ENCODE measurements at places on chromosomes 12 and 14. TPM values are rescaled to one million over a fixed set of nuclear protein-coding genes. Genes with fewer than 3 reads are reported as not detected.

DNA sequence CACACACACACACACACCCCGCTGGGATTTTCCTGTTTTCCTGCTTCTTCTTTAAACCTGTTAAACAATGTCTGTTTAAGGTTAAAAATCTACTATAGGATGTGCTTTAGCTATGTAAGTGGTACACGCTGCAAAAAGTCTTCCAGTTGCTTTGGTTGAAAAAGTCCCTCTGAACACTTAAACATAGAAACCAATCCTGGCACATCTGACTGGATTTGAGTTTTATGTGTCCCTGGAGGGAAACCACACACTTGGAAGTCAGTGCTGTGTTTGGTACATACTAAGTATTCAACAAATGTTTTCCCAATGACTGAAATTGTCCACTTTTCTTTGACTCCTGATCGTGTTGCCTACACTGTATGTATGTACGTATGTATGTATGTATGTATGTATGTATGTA lies 22.0 kb downstream of the CFL2 start:
- no peak for DNase-seq

GRCh38 chr12:132185705-132186104 lies 41.4 kb downstream of the NOC4L start:
- DNase-seq, result no peak

- DNase-seq, result no peak
These were observed 289.2 kb upstream of the SFSWAP start for GRCh38 chr12:131421509-131422186.

GRCh38 chr14:102085488-102085887 lies 1.4 kb downstream of the HSP90AA1 start:
- DNase-seq, result no peak

- no peak for DNase-seq
These were observed 292.3 kb downstream of the FLRT2 start for GRCh38 chr14:85822236-85822635.

The SERPINA3 gene
- total RNA-seq, result 0.79 TPM

- no peak for DNase-seq
These were observed 4.9 kb downstream of the DUSP16 start for GRCh38 chr12:12557733-12558132.

GRCh38 chr14:36070031-36070719 lies 106.3 kb downstream of the PTCSC3 start:
- DNase-seq, result peak; percentile 65

GRCh38 chr14:104844306-104845032 lies 20.6 kb upstream of the CEP170B start:
- DNase-seq, result no peak

The COL2A1 gene
- under 0.01 TPM for total RNA-seq

DNA sequence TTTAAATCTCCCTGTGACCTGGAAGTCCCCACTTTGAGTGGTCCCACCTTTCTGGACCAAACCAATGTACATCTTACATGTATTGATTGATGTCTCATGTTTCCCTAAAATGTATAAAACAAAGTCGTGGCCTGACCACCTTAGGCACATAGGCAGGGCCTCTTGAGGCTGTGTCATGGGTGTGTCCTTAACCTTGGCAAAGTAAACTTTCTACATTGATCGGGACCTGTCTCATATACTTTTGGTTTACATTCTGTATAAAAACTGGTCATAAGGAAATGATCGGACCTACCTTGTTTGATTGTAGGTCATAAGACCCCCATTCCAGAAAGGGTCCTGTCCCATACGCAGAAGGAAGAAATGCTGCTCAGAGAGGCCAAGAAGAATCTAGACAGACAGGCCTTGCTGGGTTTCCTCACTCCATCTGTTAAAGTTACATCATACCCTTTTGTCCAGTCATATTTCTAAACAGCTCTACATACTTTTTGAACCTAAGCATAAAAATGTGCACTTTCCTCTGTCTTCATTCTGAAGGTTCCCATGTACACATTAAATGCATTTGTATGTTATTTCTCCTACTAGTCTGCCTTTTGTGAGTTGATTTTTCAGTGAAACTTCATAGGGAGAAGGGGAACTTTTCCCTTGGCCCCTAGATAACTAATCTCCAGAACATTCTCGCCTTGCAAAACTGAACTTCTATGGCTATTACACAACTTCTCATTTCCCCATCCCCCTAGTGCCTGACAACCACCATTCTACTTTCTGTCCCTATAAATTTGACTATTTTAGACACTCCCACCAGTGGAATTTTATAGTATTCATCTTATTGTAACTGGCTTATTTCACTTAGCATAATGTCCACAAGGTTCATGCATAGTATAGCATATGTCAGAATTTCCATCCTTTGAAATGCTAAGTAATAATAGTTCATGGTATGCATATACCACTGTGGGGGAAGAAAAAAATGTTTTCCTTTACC lies 30.2 kb upstream of the CPM start:
- peak; percentile 58 for DNase-seq

The IL23A gene
- not detected for total RNA-seq

The DTX1 gene
- total RNA-seq, result not detected
